Vagina (tissue), 2 donors: ENCODE measurements at places on chromosomes 4 and X.

DNA sequence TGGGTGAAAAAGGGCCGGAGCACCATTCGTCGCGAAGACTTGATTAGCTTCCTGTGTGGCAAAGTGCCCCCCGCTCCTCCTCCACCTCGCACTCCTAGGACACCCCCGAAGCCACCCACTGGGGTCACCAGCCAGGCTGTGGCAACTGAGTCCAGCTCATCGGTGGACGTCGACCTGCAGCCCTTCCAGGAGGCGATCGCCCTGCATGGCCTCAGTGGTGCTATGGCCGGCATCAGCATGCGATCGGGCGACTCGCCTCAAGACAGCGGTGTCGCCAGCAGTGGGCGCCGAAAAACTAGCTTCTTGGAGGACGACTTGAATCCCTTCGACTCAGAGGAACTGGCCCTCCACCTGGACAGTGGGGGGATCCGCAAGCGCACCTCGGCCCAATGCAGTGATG, 126.8 kb upstream of the CXorf66 start:
- DNase-seq = no peak

DNA sequence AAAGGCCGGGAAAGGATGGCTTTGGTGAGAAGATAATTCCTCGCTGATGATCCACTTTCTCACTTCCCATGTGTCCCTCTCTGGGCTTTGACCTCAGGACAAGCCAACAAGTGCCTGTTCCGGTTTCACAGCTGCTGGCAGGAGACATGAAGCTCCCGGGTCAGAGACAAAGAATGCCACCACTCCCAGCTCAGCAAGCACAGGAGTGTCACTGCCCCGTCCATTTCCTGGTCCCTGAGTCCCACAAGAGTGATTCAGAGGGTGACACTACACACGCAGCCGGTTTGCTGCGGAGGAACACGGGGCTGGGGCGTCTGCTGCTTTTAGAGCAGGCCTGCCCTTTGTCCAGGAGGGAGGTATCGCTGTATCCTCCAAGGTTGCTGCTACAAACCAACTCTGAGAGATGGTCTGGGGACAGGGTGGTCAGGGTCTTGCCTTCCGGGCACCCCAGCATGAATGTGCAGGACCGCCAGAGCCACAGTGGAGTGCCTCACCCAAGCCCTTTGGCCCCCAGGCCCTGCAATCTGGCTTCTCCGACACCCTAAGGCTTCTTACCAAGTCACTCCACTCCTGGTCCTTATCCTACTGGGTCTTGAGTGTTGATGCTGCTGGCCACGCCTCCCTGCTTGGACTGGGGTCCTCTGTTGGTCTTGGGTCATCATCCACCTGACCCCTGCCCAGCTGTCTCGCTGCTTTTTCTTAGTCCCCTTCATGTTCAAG, 49.5 kb downstream of the CPZ start:
- no peak for DNase-seq

DNA sequence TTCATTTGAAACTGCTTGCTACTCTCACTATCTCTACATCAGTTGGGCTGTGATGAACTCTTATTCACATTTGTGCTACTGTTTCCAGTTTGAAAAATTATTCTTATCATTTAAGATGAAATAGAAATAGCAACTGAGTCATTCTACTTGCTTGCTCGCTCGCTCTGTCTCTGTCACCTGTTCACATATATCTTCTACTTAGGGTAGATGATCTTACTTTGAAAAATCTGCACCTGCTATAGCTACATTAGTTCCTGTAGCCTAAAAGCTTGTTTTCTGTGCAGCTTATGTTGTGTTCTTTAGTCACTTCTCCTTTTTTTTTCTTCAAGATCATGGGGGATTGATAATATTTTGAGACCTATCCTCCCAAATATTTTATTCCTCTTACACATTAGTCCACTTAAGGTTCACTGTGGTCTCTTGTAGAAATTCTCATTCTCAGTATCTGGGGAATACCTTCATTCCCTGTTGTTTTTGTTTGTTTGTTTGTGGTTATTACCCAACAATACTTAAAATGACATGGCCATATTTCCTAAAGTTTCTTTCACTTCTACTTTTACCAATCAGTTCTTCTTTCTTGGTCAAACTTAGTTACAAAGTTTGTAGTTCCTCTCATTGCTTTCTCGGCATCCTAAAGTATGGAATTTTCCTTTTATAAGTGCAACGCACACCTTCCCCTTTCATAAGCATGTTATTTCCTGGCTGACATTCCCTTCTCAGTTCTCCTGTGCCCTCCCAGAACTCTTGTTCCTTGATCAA, 36.5 kb downstream of the CLCN5 start:
- no peak for DNase-seq

- no peak for DNase-seq
These were observed 950 bp upstream of the TMEM271 start for GRCh38 chr4:576991-577498.

DNA sequence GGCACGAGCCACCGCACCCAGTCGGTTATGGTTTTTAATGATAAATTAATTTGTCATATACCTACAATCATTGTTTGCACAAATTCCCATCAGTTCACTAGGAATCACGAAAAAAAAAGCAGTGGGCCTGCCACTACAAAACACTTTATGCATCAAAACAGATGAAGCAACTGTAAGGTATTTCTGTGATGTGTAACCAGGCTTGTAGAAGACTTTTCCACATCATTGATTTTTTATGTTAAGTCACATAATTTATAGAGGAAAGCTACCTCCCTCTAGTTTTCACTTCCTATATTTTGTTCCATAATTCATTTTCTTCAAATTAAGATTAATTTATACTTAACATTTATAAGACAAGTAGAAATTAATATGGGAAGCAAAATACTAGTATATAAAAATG, 6.7 kb upstream of the FAM200B start:
- no peak for DNase-seq

GRCh38 chrX:39431893-39432292, 630.6 kb downstream of the MID1IP1 start:
- DNase-seq = no peak

DNA sequence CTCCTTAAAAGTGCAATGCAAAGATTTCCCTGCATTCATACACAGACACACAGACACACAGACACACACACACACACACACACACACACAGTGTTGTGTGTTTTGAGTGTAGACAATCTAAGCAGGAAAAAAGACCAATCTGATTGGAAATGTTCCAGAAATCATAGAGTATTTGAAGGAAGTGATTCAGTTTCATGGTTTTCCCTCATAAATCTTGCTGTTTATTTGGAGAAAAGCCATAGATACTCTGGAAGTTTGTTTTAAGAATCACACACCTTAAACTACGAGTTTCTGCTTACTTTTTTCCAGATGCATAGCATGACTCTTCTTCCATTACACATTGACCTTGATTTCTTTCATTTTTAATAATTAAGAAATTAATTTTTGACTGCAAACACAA, 298.5 kb upstream of the BMP3 start:
- no peak for DNase-seq

DNA sequence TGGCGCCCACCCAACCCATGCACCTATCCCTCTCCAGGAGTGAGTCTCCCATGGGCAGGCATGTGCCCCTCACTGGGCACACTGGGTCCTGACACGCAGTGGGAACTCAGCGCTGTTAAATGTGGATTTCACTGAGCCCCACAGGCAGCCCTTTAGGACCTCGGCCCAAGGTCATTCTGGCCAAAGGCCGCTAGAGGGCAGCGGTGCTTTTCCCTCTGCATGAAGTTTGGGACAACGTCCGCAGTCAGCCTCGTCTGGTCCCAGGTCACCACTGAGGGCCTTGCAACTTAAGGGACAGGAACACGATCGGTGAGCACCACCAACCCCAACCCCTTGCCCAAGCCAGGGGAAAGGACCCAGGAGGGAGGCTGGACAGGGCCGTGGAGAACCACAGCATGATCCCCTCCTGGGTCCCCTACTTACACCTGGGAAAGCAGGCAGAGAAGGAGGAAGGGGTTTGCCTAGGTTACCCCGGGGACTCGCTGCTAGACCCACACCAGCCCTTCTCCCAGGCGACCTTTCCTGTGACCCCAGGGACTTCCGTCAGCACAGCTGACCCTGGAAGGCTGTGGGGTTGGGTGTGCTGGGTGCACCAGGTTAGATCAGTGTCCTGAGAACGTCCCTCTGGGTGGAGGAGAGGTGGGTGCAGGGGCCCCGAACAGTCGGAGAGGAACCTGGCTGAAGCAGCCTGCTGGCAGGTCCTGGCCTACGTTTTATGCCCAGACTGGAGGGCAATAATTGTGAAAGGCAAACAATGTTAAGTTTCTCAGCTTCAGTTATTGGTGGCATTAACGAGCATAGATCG, 24.0 kb downstream of the CYTL1 start:
- DNase-seq = peak; percentile 72

DNA sequence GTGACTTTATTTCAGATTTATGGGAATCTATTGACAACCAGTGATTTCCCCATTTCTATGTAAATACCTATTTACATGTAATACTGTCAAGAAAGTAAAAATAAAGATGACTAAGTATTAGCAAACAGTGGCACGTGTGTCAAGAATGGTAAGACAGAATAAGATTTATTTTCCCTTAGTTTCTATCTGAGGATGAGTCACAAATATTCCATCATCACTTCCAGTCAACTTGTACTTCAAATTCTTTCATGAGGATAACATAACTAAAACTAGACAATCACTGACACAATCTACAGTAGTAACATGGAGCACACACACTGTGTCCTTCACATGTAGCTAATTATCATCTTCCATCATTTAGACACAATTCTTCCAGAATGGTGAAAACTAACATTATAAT, 625.3 kb upstream of the PCDH7 start:
- DNase-seq = no peak

DNA sequence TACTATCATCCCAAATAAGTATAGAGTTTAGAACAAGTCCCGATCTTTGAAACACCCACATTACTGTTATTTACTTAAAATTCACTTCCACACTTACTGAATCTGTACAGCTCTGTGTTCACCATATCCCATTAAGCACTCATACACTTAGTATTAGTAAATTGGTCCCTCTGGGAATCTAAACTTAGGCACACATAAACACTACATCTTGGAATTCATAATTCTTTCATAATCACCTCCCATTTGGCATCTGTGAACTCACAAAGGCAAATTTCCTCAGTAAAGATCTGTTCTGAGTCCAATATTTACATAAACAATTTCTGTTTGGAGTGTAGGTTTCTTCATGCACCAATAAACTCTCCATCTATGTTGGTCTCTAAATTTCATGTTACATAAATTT, 52.6 kb upstream of the PPARGC1A start:
- no peak for DNase-seq

GRCh38 chrX:117522725-117523700, 593.6 kb downstream of the KLHL13 start:
- DNase-seq = no peak

DNA sequence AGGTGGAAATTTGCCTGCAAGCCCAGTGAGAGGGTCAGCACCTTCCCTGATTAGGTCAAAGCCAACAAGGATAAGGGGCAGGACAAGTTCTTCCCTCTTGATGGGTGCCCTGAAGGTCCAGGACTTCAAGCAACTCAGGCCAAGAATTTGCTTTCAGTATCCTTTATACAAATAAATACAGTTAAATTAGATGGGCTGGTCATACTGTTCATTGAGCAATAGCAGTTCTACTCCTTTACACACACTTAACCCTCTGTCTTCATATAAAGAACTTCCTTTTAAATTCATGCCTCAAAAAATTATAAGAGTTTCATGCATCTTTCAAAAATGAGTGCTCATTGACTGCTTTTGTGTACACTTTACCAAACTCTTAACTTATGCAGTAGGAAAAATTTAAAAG, 392.0 kb downstream of the SPRY1 start:
- DNase-seq = no peak

GRCh38 chr4:47469951-47470350, 6.4 kb upstream of the COMMD8 start:
- no peak for DNase-seq

DNA sequence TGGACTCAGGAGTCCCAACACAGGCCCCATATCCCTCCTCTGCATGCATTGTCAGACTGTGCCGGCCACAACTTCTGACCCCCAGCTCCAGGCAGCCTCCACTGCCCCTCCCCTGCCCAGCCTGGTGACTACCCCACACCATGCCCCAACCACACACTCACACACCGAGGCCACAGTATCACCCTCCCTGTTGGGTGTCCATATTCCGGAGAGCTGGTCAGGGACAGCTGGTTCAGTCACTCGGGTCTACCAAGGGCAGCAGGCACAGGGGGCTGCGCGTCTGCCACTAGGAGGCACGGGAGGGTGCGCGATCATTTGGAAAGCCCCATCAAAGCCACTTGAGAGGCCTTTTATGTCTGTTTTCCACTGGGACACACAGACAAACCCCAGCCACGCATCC, 26.3 kb downstream of the CCNQ start:
- DNase-seq = no peak

DNA sequence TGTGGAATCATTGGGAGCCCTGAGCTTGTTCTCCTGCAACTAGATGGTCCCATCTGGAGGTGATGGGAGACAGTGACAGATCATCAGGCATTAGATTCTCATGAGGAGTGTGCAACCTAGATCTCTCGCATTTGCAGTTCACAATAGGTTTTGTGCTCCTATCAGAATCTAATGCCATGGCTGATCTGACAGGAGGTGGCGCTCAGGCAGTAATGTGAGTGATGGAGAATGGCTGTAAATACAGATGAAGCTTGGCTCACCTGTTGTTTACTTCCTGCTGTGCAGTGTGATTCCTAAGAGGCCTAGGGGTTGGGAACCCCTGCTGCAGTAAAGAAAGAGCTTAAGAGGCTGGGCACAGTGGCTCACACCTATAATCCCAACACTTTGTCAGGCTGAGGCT, 42.2 kb upstream of the PUDP start:
- no peak for DNase-seq

GRCh38 chr4:170729897-170730296, 640.1 kb upstream of the AADAT start:
- DNase-seq = no peak

DNA sequence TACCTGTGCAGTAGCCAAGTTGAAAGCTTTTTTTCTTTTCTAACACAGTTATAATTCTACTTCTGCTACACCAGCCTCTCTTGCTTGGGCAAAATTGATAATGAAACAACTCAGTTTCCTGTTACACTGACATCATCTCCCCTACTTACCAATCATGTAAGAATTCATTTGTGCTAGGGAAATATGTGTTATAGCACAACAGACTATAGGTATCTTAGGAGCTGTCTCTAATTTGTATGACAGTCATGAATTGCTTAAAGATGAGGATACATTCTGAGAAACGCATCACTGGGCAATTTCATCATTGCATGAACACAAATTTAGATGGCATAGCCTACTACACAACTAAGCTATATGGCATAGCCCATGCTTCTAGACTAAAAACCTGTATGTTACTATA, 246.3 kb upstream of the ANKRD50 start:
- DNase-seq = no peak

DNA sequence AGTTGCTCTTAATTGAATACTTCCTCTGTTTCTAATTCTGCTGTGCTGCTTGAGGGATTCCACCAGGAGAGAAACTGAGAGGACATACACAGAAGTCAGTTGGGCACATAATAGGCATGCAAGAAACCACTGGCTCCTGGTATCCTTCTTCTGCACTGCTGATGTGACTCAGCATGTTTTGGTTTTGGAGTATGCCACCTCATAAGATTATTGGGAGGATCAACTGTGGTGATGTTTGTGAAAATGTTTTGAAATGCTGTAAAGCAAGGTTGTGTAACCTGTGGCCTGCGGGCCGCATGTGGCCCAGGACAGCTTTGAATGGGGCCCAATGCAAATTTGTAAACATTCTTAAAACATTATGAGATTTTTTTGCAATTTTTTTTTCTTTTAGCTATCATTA, 119.6 kb downstream of the GATB start:
- DNase-seq = no peak

- no peak for DNase-seq
These were observed 15.0 kb upstream of the PRKX start for GRCh38 chrX:3728454-3728853.

GRCh38 chrX:9282325-9282724, 182.5 kb upstream of the TBL1X start:
- DNase-seq = no peak

GRCh38 chr4:93540562-93540961, 288.0 kb upstream of the ATOH1 start:
- no peak for DNase-seq
